ENCODE measurements at places on chromosomes 7 and 10. TPM values are rescaled to one million over a fixed set of nuclear protein-coding genes. Genes with fewer than 3 reads are reported as not detected.

DNA sequence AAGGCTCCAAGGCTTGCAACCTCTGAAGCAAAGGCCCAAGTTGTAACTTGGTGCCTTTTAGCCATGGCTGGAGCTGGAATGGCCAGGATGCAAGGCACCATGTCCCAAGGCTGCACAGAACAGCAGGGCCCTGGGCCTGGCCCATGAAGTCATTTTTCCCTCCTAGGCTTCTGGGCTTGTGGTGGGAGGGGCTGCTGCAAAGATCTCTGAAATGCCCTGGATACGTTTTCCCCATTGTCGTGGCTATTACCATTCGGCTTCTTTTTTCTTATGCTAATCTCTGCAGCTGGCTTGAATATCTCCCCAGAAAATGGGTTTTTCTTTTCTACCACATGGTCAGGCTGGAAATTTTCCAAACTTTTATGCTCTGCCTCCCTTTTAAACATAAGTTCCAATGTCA, 234.2 kb downstream of the CDK14 start:
- H3K27me3 ChIP-seq, result no peaks in the 10 kb centered on the region
- no peak overlapping the region for H3K27ac ChIP-seq
- no peak overlapping the region for H3K4me3 ChIP-seq
- H3K36me3 ChIP-seq, result no peaks in the 10 kb centered on the region
- DNase-seq, result no peak

DNA sequence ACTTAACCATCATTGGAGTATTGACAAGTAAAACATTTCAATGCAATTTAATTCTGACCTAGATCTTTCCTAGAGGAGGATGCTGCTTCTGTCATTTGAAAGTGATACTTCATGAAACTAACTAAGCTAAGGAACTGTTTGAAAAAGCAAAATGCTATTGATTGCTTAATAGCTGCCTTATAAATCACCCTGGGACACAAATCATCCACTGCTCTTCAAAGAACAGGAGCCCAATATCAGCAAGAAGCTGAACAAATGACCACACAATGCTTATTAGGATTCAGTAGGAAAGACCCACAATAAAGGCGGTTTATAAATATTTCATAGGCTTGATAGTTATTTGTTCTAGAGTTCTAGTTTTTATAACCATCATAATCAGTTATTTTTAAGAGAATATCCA, 216.3 kb downstream of the TEX36 start:
- no peak for DNase-seq
- H3K27ac ChIP-seq, result no peak overlapping the region
- H3K4me1 ChIP-seq, result no peaks in the 10 kb centered on the region
- no peak overlapping the region for H3K4me3 ChIP-seq
- no peaks in the 10 kb centered on the region for H3K27me3 ChIP-seq

GRCh38 chr7:99514050-99514449, 9.6 kb downstream of the ZKSCAN5 start:
- no peak overlapping the region for H3K4me3 ChIP-seq
- H3K27me3 ChIP-seq, result no peaks in the 10 kb centered on the region
- DNase-seq, result no peak
- no peak overlapping the region for H3K27ac ChIP-seq
- H3K36me3 ChIP-seq, result peaks cover 18% of the 10 kb centered on the region

- DNase-seq, result no peak
- H3K36me3 ChIP-seq, result no peaks in the 10 kb centered on the region
- no peaks in the 10 kb centered on the region for H3K4me1 ChIP-seq
- H3K4me3 ChIP-seq, result no peak overlapping the region
- H3K27me3 ChIP-seq, result no peaks in the 10 kb centered on the region
- no peak overlapping the region for H3K27ac ChIP-seq
These were observed 34.3 kb downstream of the PYROXD2 start for GRCh38 chr10:98380493-98381339.

GRCh38 chr10:100858261-100858660, 54.5 kb upstream of the SLF2 start:
- no peak overlapping the region for H3K27ac ChIP-seq
- no peaks in the 10 kb centered on the region for H3K36me3 ChIP-seq
- H3K4me1 ChIP-seq, result no peaks in the 10 kb centered on the region
- no peak for DNase-seq
- no peaks in the 10 kb centered on the region for H3K27me3 ChIP-seq
- no peak overlapping the region for H3K4me3 ChIP-seq

The FAM13C gene
- 14.2 TPM for total RNA-seq

DNA sequence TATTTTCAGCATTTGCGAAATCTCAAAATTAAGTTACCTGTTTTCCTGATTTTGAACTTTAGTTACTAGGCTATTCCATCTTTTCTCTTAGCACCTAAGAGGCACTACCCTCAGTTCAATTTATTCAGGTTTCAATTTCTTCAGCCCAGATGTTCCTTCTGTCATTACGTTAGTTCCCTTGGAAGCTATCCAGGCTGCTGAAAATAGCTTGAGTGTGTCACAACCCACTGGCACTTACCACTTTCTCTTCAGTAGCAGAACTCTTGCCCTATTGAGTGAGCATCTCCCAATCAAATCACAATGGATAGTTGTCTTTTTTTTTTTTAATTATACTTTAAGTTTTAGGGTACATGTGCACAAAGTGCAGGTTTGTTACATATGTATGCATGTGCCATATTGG, 332.7 kb upstream of the LRGUK start:
- H3K4me1 ChIP-seq, result no peaks in the 10 kb centered on the region
- H3K27ac ChIP-seq, result no peak overlapping the region
- H3K4me3 ChIP-seq, result no peak overlapping the region
- H3K36me3 ChIP-seq, result no peaks in the 10 kb centered on the region
- H3K27me3 ChIP-seq, result no peaks in the 10 kb centered on the region
